ENCODE measurements at places on chromosomes 1 and 21. TPM values are rescaled to one million over a fixed set of nuclear protein-coding genes. Genes with fewer than 3 reads are reported as not detected.

Gene GUCA2B
- total RNA-seq = not detected

Gene SH3GLB1
- 35.7 TPM for total RNA-seq

Gene TP73
- total RNA-seq = not detected

Gene GPR37L1
- total RNA-seq = not detected

Gene CLCA1
- not detected for total RNA-seq

Gene HCRTR1
- total RNA-seq = not detected

Gene BATF3
- 1.8 TPM for total RNA-seq

Gene KRTAP13-2
- total RNA-seq = not detected

Gene S100A7
- not detected for total RNA-seq

Gene APOBEC4
- not detected for total RNA-seq

Gene ANKRD34A
- total RNA-seq = 4.3 TPM

Gene FCRL4
- not detected for total RNA-seq

Gene ZNF593OS
- total RNA-seq = not detected

Gene OR6K3
- not detected for total RNA-seq

Measured in cardiac muscle cell (in vitro differentiated cells and primary cell).